Stimulated activated CD4-positive, alpha-beta T cell treated with anti-CD3 and anti-CD28 coated beads, Interleukin-4, amount 100 ng/mL, for 24 hours (primary cell): ENCODE measurements at places on chromosomes 3 and 15.

- DNase-seq: no peak
Observed at GRCh38 chr15:74011610-74012009, 17.1 kb downstream of the PML start.

DNA sequence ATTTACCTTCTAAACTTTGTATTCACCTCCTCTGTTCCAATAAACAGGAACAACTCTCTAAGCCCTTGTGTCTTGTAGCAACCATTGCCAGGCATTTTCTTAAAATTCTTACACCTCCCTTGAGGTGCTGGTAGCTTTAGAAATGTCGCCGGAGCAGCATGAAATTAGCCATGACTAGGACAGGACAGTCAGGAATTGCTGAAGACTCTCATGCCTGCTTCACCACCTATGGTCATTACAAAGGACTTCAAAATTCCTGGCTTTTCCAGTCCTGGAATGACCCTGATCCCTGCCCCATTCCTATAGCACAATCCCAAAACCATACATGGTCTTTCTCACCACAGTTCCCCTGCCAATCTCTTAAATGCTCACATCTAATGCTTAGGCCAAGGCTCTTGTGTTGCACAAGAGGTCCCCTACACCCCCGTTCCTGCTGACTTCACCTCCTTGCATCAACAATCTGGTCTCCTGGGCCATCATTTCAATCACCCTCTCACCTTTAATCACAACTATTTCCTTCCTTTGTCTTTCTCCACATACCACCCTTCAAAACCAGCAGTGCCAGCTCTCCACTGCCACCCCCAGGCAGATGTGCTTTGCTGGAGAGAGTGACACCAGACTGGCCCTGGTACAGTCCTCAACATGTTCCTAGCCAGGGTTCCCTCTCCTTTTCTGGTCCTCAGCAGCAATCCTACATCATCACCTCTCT lies 113.2 kb upstream of the TJP1 start:
- DNase-seq: no peak

GRCh38 chr3:18557216-18557615 lies 132.1 kb upstream of the SATB1 start:
- no peak for DNase-seq

- DNase-seq: no peak
Observed at GRCh38 chr3:14506626-14507304, 33.4 kb downstream of the GRIP2 start.

- DNase-seq: no peak
Observed at GRCh38 chr3:58236527-58237237, 910 bp upstream of the ABHD6 start.
